Mesothelial cell of epicardium (in vitro differentiated cells): ENCODE measurements at places on chromosomes 1 and 21. TPM values are rescaled to one million over a fixed set of nuclear protein-coding genes. Genes with fewer than 3 reads are reported as not detected.

Gene TMCO1
- total RNA-seq: 61.7 to 69.6 TPM (median 69.2 TPM) in 3 replicates

GRCh38 chr1:152397474-152397873 is 16.6 kb downstream of the CRNN start:
- no peaks in the 10 kb centered on the region for H3K4me1 ChIP-seq
- no peaks in the 10 kb centered on the region for H3K36me3 ChIP-seq
- H3K27ac ChIP-seq: no peak overlapping the region
- no peak overlapping the region for H3K4me3 ChIP-seq

DNA sequence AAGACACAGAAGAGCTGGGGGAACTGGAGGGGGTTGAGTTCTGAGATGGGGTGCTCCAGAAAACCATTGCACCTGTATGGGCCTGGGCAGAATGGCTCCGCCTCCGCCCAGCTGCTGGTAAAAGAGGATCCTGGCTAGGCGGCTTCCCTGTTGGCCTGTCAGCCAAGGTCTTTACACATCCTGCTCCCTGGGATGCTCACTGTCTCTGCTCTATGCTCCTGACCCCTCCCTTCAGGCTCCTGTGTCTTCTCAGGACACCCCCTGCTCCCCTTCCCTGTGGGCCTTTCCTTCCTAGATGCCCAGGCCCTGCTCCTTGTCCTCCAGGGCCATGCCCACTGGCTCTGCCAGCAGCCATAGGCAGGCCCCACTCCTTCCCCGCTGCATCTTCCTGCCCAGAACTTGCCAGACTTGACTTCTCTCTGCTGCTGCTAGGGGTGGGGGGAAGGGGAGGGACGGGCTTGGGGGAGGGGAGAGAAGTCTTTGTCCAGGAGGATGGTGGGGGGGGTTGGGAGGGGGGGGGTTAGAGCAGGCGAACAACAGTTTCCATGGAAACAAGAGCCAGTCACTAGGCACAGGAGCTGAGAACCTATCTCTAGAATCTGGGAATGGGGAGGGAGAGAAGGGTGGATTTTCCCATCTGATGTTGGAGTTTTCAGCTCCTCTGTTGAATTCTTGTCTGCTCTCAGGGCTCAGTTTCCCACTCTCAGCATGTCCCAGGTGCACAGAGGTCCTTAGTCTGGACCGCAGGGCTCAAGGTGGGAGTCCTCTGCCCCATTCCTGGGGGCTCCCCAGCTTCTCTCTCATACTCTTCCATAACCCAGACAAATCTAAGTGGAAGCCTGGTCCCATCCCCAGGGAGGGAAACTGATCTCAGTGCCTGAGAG is 10.6 kb downstream of the CELSR2 start:
- no peak overlapping the region for H3K4me3 ChIP-seq
- no peaks in the 10 kb centered on the region for H3K36me3 ChIP-seq
- DNase-seq: no peak

DNA sequence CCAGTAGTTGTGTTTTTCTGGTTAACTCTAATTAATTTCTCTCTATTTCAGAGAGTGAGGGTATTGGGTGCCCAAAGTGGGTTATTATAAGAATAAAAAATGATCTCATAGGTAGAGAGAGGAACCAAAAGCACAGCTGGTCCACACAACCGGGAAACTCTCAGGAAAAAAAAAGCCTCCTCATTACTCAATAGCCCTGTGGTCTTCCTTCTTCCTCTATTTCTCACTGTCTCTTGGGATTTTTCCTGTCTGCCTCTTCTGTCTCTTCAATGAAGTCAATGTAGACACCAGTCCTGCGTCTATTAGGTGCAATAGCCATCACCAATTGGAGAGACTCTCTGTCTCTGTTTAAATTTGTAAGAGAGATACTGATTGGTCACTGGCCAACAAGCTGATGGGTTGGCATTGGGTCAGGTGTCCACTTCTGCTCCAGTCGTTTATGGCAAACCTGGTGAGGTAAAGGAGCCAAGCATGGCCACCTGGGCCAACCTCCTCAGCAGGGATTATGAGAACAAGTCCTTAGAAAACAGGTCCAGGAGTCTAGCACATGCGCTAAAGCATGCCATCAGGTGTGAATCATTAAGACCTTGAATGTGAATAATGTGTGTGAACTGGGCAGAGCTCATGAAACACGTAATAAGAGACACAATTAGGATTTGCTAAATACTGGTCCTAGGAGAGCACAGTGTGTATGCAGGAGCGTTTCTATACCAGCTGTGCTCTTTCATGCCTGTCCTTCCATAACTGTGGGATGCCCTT is 443.0 kb upstream of the RUNX1 start:
- no peak overlapping the region for H3K27ac ChIP-seq
- H3K4me3 ChIP-seq: no peak overlapping the region
- no peaks in the 10 kb centered on the region for H3K4me1 ChIP-seq
- DNase-seq: no peak

Gene SEC22B
- total RNA-seq: 39.8 to 42.3 TPM (median 40.2 TPM) in 3 replicates

Gene NLRP3
- total RNA-seq: 0.13 to 0.34 TPM (median 0.22 TPM) in 3 replicates

DNA sequence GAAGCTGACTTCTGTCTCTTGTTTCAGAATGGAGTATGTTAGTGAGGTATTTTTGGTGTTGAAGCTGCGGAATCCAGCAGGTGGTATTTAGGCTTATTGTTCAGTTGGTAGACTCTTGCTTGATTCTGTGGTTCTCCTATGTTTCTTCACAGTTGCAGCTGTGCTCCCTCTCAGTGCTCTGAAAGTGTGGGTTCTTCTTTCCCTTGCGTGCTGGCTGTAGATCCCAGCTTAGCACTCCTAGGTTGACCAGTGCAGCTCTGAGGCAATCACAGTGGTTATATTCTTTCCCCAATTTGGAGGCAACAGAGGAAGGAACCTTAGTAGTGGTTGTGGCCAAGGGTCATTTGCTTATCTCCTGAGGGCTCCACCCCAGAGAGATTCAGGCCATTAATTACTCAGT is 269.2 kb upstream of the NRIP1 start:
- no peaks in the 10 kb centered on the region for H3K36me3 ChIP-seq
- no peaks in the 10 kb centered on the region for H3K27me3 ChIP-seq
- no peak overlapping the region for H3K27ac ChIP-seq
- H3K4me1 ChIP-seq: no peaks in the 10 kb centered on the region
- no peak for DNase-seq
- H3K4me3 ChIP-seq: no peak overlapping the region

Gene DCST1
- total RNA-seq: 0.58 TPM in 1 of 3 replicates, not detected in the others

DNA sequence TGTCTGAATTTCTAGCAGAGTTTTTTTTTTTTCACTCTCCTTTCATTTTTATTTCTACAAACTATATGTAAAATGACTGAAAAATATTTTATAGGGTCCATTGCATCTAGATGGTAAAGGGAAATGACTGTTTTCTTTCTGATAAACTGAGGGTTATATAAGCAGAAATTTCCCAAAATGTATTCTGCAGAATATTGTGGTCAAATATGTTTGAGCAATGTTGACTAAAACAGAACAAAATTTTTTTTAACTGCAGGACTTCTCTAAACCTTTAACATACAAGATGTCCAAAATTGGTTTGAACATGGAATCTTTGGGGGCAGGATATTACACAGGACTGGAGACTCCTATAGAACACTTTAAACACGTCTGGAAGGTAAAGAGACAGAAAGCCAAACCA is 190.5 kb downstream of the TOMM20 start:
- H3K4me3 ChIP-seq: no peak overlapping the region
- no peak for DNase-seq
- no peaks in the 10 kb centered on the region for H3K4me1 ChIP-seq

DNA sequence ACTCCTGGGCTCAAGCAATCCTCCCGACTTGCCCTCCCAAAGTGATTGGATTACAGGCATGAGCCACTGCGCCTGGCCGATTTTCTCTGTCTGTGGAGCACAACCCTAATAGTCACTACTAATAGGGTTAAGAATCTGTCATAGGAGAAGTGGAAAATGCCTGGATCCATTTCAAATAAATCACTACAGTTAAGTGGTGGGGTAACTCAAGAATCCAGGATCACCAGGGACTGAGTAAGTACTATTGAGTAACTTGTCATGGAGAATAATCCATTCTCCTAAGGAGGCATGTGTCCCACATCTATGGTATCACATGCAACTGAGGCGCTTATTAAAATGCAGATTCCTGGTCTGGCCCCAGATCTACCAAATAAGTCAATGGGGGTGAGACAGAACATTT is 53.2 kb downstream of the OPTC start:
- no peak overlapping the region for H3K27ac ChIP-seq
- H3K27me3 ChIP-seq: no peaks in the 10 kb centered on the region
- H3K4me1 ChIP-seq: peaks cover 54% of the 10 kb centered on the region
- H3K4me3 ChIP-seq: no peak overlapping the region
- H3K36me3 ChIP-seq: no peaks in the 10 kb centered on the region
- DNase-seq: no peak

DNA sequence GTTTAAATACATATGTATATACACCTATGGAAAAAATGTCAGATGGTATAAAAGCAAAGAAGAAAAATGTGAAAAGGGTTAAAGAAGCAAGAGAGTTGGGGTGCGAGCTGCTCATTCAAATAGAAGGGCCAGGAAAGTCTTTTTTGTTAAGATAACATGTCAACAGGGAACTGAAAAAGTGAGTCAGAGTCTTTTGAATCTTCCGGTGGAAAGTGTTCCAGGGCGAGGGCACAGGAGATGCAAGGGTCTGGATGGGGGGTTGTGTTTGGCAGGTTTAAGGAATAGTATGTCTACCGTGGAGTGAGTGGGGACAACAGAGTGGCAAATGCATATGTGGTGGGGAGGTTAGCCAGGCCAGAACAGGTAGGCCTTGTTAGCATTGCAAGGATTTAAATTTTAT is 22.2 kb upstream of the GNG12 start:
- no peak overlapping the region for H3K4me3 ChIP-seq
- peaks cover 22% of the 10 kb centered on the region for H3K4me1 ChIP-seq
- H3K36me3 ChIP-seq: no peaks in the 10 kb centered on the region
- H3K27me3 ChIP-seq: peaks cover 4% of the 10 kb centered on the region
- no peak overlapping the region for H3K27ac ChIP-seq

DNA sequence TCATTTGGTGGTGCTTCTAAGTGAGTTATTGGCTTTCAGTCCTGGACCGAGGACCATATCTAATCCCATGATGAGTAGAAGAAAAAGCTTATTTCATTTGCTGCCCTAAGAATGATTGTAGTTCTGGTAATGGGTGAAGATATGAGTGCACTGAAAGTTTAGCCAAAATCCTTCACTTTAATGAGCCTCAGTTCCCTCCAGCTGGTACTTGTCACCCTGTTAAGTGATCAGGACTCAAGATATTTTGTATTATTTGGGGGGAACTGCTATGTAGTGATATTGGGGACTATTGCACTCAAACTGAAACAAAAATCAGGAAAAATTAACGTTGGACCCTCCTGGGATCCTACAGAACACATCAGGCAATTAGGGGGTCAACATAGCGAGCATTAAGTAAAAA is 165.9 kb downstream of the PRDM2 start:
- H3K4me1 ChIP-seq: no peaks in the 10 kb centered on the region
- H3K36me3 ChIP-seq: no peaks in the 10 kb centered on the region
- no peak overlapping the region for H3K4me3 ChIP-seq
- peaks cover 41% of the 10 kb centered on the region for H3K27me3 ChIP-seq
- DNase-seq: no peak

DNA sequence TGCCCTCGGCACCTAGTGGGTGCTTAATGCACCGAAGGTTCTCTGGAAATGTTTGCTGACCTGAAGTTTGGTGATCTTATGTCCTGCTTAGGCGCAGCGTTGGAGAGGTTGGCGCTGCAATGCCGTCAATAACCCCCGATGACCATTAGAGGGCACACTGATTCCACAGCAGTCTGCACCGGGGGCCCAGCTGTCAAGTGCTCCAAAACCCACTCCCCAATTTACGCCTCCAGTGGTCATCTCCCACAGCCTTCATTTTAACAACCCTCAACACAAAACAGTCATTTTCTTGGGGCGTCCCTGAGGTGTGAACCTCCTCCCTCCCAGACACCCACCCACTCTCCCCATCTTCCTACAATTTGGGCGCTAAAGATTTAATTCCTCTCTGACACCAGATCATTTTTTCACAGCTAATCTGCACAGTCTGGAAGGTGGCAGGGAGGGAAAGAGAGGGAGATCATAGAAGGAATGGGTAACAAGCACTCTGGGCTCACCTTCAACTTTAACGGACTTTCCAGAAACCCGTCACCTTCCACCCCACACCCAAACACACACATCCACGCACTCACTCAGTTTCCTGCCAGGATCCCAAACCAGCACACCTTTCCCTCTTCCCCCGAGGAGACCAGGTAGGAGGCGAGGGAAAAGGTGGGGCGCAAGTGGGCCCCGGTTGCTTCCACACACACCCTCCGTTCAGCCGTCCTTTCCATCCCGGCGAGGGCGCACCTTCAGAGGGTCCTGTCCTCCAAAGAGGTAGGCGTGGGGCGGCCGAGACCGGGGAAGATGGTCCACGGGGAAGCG is 570 bp upstream of the NPR1 start:
- peaks cover 49% of the 10 kb centered on the region for H3K27me3 ChIP-seq
- no peak overlapping the region for H3K27ac ChIP-seq
- peak; percentile 64 for DNase-seq
- H3K4me3 ChIP-seq: peak overlapping the region; percentile 79
- H3K36me3 ChIP-seq: no peaks in the 10 kb centered on the region

Gene ABCG1
- total RNA-seq: 4.2 to 4.4 TPM (median 4.3 TPM) in 3 replicates
